ENCODE measurements at places on chromosomes 4 and X. TPM values are rescaled to one million over a fixed set of nuclear protein-coding genes. Genes with fewer than 3 reads are reported as not detected.

PLS3 gene
- polyA plus RNA-seq = 23.1 TPM

FAM236B gene
- not detected for polyA plus RNA-seq

NKX3-2 gene
- polyA plus RNA-seq = not detected

PRSS12 gene
- 6.2 TPM for polyA plus RNA-seq

DNA sequence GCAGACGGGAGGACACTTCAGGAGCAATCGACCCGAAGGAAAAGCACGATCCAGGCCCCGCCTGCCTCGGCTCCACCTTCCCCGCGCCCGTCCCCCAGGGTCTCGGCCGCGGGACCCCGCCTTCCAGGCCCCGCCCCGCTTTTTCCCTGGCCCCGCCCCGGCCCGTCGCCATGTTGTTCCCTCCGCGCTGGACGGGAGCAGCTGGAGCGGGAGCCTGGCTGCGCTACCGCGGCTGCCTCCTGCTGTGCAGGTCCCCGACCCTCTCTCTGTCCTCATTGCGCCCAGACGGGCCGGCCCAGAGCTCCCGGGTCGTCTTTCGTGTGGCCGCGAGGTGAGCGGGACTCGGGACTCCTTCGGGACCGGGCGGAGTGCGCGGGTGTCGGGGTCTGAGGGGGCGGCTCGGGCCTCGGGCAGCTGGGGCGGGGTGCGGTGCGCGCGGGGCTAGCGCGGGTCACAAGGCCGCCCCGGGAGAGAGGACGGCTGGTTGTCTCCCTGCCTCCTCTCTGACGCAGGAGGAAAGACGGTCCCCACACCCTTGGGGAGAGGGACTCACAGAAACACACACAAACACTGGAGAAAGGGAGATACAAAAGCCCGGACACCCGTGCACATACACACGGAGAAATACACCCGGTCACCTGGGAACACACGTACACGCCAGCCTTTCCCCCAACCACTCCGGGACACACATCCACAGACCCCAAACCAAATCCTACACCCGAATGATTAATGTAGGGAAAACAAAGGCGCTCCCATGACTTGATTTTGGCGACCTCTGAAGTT lies at the start of gene RAB9A:
Gene RAB9A (plus strand): TSS at position 171 of the 783 bp plus-strand sequence. CDS start 19,619 bp downstream, outside the sequence.
- peak; percentile 92 for DNase-seq

DNA sequence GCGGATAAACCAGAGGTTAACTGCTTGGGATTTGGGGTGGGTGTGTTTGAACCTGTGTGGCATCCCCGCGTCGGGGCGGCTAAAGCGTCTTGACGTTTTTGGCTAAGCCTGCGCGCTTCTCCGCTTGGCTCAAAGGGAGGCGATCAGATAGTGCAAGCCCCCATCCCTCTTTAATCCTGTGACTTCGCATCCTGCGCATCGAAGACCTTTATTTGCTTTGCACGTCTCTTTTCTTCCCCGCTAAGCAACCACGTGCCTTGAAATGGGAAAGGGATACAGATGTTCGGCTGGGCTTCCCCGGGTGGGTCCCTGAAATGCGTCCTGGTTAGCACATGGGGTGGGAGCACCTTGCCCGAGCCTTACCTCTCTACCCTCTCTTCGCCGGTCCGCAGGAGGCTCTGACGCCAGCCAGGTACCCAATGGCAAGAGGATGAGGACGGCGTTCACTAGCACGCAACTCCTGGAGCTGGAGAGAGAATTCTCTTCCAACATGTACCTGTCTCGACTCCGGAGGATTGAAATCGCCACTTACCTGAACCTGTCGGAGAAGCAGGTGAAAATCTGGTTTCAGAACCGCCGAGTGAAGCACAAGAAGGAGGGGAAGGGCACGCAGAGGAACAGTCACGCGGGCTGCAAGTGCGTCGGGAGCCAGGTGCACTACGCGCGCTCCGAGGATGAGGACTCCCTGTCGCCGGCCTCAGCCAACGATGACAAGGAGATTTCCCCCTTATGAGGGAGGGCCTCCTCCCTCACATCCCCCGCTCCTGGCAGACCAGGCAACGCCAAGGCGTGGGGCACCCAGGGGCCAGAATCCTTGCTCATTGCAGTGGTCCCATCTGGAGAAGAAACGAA lies 1.5 kb downstream of the GSX2 start:
- DNase-seq = no peak

DNA sequence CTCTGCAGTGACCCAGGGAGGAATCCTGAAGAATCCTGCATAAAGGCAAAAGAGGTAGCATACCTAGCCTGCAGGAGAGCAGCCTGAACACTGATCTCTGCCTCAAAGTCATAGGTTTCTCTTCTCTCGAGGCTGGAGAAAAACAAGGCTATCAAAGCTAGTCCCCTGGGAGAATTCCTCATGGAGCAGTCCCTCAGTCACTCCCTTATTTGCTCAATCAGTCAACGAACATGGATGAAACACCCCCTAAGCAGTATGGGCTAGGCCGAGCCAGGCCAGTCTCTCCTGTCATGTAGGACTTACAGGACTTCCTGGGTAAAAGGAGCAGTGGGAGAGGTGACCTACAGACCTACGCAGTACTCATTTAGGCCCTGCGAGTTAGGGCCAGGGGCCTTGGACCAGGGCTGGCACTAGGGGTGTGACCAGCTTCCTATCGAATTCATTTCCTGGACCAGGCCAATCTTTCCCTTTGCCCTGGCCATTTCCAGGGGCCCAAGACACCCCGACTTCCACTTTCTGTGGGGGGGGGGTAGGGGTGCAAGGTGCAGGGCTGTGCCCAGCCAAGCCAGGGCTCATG lies 164.1 kb downstream of the EFNB1 start:
- no peak for DNase-seq

GRCh38 chr4:155060419-155060818 lies 148.0 kb upstream of the NPY2R start:
- no peak for DNase-seq

DNA sequence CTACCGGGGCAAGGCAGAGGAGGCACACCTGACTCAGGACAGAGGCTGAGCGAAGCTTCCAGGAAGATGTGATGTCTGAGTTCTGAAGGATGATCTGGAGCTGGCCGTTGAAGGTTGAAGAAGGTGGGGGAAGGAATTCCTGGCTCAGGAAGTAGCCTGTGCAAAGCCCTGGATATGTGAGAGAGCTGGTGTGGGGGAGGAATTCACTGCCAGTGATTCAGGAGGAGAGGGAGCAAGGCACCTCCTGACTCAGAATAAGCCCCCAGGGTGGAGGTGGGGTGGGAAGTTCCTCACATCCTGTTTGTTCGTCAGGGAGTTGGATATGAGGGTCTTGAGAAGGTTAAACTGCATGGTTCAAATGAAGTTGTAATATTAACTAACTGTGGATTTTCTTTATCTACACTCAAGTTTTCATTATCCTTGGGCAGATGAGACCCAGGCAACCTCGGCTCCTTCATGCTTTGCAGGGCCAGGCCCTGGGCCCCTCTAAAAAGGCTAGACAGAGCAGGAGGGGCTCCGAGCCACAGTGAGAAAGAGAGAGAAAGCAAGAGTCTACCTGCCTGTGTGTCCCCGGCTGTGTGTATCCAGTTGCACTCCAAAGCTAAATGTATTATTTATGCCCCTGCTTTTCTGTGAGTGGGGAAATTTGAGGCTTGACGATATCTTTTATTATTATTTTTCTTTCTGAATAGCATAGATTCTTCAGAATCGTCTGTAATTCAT lies 7.1 kb downstream of the NHSL2 start:
- no peak for DNase-seq

- DNase-seq = peak; percentile 80
Measured at GRCh38 chrX:129522184-129523078, 859 bp downstream of the SMARCA1 start.

Data from sigmoid colon (tissue), 7 donors.